ENCODE measurements at places on chromosomes 5 and 9. TPM values are rescaled to one million over a fixed set of nuclear protein-coding genes. Genes with fewer than 3 reads are reported as not detected.

- no peaks in the 10 kb centered on the region for H3K4me1 ChIP-seq
- H3K36me3 ChIP-seq = no peaks in the 10 kb centered on the region
- H3K27me3 ChIP-seq = no peaks in the 10 kb centered on the region
- H3K27ac ChIP-seq = no peak overlapping the region
- DNase-seq = no peak
- H3K4me3 ChIP-seq = no peak overlapping the region
These were observed 307.7 kb downstream of the ADGRV1 start for GRCh38 chr5:90866333-90866732.

PCDHGC4 gene
- total RNA-seq = 7.5 TPM

CCDC183 gene
- total RNA-seq = not detected

GRCh38 chr5:171310212-171310818 is 1.3 kb downstream of the TLX3 start:
- DNase-seq = no peak
- H3K27ac ChIP-seq = no peak overlapping the region
- H3K4me3 ChIP-seq = no peak overlapping the region
- H3K4me1 ChIP-seq = peaks cover 57% of the 10 kb centered on the region
- peaks cover 97% of the 10 kb centered on the region for H3K27me3 ChIP-seq

- DNase-seq = no peak
- peaks cover 3% of the 10 kb centered on the region for H3K36me3 ChIP-seq
- H3K27ac ChIP-seq = no peak overlapping the region
- H3K4me1 ChIP-seq = no peaks in the 10 kb centered on the region
- no peaks in the 10 kb centered on the region for H3K27me3 ChIP-seq
These were observed 3.1 kb downstream of the URM1 start for GRCh38 chr9:128374221-128374675.

- DNase-seq = peak; percentile 45
- H3K4me3 ChIP-seq = no peak overlapping the region
- no peaks in the 10 kb centered on the region for H3K4me1 ChIP-seq
- peaks cover 31% of the 10 kb centered on the region for H3K27me3 ChIP-seq
- H3K36me3 ChIP-seq = no peaks in the 10 kb centered on the region
- H3K27ac ChIP-seq = no peak overlapping the region
These were observed 15.2 kb downstream of the MRPL36 start for GRCh38 chr5:1784197-1785050.

SHC3 gene
- total RNA-seq = 0.68 TPM

Measured in sigmoid colon (tissue), 7 donors.